ENCODE measurements at places on chromosomes 4 and X. TPM values are rescaled to one million over a fixed set of nuclear protein-coding genes. Genes with fewer than 3 reads are reported as not detected.
A peak's percentile ranks its signal among the peaks of the same experiment; 100 is the strongest.

CXCL10 gene
- total RNA-seq, result not detected

- no peak for DNase-seq
- H3K4me3 ChIP-seq, result no peak overlapping the region
- peaks cover 7% of the 10 kb centered on the region for H3K36me3 ChIP-seq
- no peaks in the 10 kb centered on the region for H3K4me1 ChIP-seq
- no peak overlapping the region for H3K27ac ChIP-seq
These were observed 50.4 kb downstream of the CCDC160 start for GRCh38 chrX:134287346-134287745.

GRCh38 chr4:186754976-186755375, 31.3 kb upstream of the FAT1 start:
- no peaks in the 10 kb centered on the region for H3K27me3 ChIP-seq
- no peak for DNase-seq
- H3K4me1 ChIP-seq, result peaks cover 5% of the 10 kb centered on the region
- no peak overlapping the region for H3K27ac ChIP-seq

- H3K4me3 ChIP-seq, result no peak overlapping the region
- H3K36me3 ChIP-seq, result no peaks in the 10 kb centered on the region
- no peak overlapping the region for H3K27ac ChIP-seq
- DNase-seq, result no peak
- H3K27me3 ChIP-seq, result no peaks in the 10 kb centered on the region
- peaks cover 23% of the 10 kb centered on the region for H3K4me1 ChIP-seq
These were observed 148.9 kb upstream of the CPEB2 start for GRCh38 chr4:14853176-14853943.

DNA sequence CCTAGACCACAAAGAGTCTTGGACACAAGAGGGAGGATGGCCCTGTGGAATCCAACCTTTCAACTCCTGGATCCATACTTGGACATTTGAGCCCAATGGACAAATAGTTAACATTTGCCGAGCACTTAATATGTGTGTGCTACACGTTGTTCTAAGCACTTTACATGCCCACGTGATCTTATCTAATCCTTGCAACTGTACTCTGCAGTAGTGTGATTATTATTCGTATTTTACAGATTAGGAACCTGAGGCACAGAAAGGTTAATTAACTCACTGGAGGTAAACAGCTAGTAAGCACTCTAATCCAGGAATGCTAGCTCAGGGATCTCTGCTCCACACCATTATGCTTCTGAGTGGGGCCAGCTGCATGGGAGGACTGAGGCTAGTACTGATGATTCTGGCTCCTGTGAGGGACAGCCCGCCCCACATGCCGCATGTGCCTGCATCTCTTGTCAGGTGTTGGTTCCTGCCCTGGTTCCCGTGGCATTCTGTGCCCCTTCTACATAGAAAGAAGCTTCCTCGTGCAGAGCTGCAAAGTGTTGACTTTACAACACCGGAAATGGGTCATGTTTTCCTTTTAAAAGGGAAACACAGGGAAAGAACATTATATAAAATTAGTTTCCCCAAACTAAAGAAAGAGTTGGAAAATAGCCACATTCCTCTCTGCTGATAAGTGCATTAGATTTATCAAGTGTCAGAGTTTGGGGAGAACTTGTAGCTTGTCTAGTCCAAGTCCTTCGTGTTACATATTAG, 34.8 kb downstream of the PLAC1 start:
- H3K27me3 ChIP-seq, result no peaks in the 10 kb centered on the region
- no peaks in the 10 kb centered on the region for H3K36me3 ChIP-seq
- H3K27ac ChIP-seq, result no peak overlapping the region
- H3K4me3 ChIP-seq, result no peak overlapping the region

GRCh38 chr4:39170301-39170700, 12.0 kb upstream of the WDR19 start:
- no peaks in the 10 kb centered on the region for H3K4me1 ChIP-seq
- peaks cover 6% of the 10 kb centered on the region for H3K27me3 ChIP-seq
- no peak overlapping the region for H3K27ac ChIP-seq
- no peak overlapping the region for H3K4me3 ChIP-seq

FAM184B gene
- total RNA-seq, result 0.16 TPM

- no peak overlapping the region for H3K27ac ChIP-seq
- H3K27me3 ChIP-seq, result no peaks in the 10 kb centered on the region
- H3K4me1 ChIP-seq, result no peaks in the 10 kb centered on the region
- H3K4me3 ChIP-seq, result no peak overlapping the region
- peak; percentile 5 for DNase-seq
- no peaks in the 10 kb centered on the region for H3K36me3 ChIP-seq
These were observed 54.1 kb downstream of the SRPX start for GRCh38 chrX:38166478-38167083.

GRCh38 chr4:162793004-162793403, 373.7 kb downstream of the NAF1 start:
- H3K4me3 ChIP-seq, result no peak overlapping the region
- no peaks in the 10 kb centered on the region for H3K4me1 ChIP-seq
- no peaks in the 10 kb centered on the region for H3K36me3 ChIP-seq
- H3K27ac ChIP-seq, result no peak overlapping the region
- no peak for DNase-seq
- no peaks in the 10 kb centered on the region for H3K27me3 ChIP-seq

DNA sequence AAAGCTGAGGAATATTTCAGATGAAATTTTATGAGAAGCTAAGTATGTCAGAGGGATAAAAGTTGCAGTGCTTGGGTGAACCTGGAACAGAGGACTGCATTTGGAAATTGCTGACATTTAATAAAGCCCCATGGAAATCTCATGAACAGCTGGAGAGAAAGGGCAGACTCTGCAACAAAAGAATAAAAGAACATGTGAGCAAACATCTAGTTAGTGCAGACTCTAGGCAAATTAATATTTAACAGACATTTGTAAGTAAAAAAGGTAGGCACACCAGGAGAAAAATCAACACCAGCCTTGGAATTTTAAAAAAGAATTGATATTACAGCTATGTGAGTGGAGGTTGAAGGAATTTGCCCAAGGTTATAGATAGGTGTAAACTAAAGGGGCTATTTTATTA, 114.6 kb upstream of the PUDP start:
- no peaks in the 10 kb centered on the region for H3K4me1 ChIP-seq
- no peak overlapping the region for H3K4me3 ChIP-seq
- no peak overlapping the region for H3K27ac ChIP-seq
- H3K27me3 ChIP-seq, result no peaks in the 10 kb centered on the region
- DNase-seq, result no peak
- H3K36me3 ChIP-seq, result peaks cover 24% of the 10 kb centered on the region

- peaks cover 3% of the 10 kb centered on the region for H3K36me3 ChIP-seq
- peak overlapping the region; percentile 56 for H3K4me3 ChIP-seq
- peaks cover 26% of the 10 kb centered on the region for H3K4me1 ChIP-seq
- peak; percentile 54 for DNase-seq
These were observed 11.6 kb downstream of the PDZD4 start for GRCh38 chrX:153818571-153819383.

TMEM185A gene
- total RNA-seq, result 28.5 TPM

GRCh38 chr4:174214101-174214878, 69.2 kb downstream of the FBXO8 start:
- H3K27me3 ChIP-seq, result peaks cover 99% of the 10 kb centered on the region
- H3K27ac ChIP-seq, result no peak overlapping the region
- no peak for DNase-seq

DNA sequence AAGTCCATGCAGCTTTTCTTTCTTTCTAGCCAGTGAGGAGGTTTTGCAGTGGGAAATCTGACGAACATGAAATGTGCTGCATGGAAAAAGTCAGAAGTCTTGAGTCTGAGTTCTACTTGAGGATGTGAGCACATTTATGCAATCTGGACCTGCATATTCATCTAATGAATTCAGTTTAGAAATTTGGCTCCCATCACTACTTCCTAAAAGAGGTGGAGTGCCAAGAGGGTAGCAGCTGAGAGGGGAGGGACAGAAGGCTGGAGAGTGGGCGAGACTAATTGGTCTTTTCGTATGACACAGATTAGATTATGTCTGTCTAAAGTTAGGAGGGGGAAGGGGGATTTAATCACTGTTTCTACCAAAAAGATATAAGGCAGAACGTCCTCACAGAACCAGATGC, 535.9 kb downstream of the IQCM start:
- no peaks in the 10 kb centered on the region for H3K36me3 ChIP-seq
- H3K4me1 ChIP-seq, result no peaks in the 10 kb centered on the region
- H3K4me3 ChIP-seq, result no peak overlapping the region
- no peak overlapping the region for H3K27ac ChIP-seq
- no peak for DNase-seq
- peaks cover 3% of the 10 kb centered on the region for H3K27me3 ChIP-seq

- no peak overlapping the region for H3K27ac ChIP-seq
- H3K4me3 ChIP-seq, result no peak overlapping the region
- DNase-seq, result no peak
- H3K27me3 ChIP-seq, result no peaks in the 10 kb centered on the region
These were observed 80.4 kb downstream of the CT47B1 start for GRCh38 chrX:120795301-120795700.

HSFX1 gene
- 1.4 TPM for total RNA-seq

PROM1 gene
- 60.8 TPM for total RNA-seq

TMEM192 gene
- total RNA-seq, result 14.3 TPM

FUNDC1 gene
- 18.3 TPM for total RNA-seq

GRCh38 chr4:4256799-4257198, 8.8 kb upstream of the TMEM128 start:
- no peak overlapping the region for H3K27ac ChIP-seq
- H3K27me3 ChIP-seq, result peaks cover 3% of the 10 kb centered on the region
- H3K4me3 ChIP-seq, result no peak overlapping the region
- H3K4me1 ChIP-seq, result peaks cover 24% of the 10 kb centered on the region

DNA sequence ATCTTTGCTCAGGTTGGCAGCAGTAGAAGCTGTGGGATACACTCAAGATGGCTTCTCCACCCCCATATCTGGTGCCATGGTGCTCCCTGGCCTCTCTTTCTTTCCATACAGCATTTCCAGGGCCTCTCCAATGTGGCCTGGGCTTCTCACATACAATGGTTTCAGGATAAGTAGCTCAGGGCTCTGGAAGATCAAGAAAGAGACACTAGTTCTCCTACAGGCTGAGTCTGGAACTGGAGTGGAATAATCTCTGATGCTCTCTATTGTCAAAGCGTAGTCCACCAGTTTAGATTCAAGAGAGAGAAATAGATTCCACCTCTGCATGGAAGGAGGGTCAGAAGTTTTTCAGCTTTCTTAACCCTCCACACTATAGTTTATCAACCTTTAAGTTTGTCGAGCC, 138.2 kb upstream of the AADAT start:
- no peaks in the 10 kb centered on the region for H3K36me3 ChIP-seq
- no peak overlapping the region for H3K4me3 ChIP-seq
- no peak for DNase-seq
- no peaks in the 10 kb centered on the region for H3K4me1 ChIP-seq
- no peak overlapping the region for H3K27ac ChIP-seq

RNF175 gene
- 25.7 TPM for total RNA-seq

DNA sequence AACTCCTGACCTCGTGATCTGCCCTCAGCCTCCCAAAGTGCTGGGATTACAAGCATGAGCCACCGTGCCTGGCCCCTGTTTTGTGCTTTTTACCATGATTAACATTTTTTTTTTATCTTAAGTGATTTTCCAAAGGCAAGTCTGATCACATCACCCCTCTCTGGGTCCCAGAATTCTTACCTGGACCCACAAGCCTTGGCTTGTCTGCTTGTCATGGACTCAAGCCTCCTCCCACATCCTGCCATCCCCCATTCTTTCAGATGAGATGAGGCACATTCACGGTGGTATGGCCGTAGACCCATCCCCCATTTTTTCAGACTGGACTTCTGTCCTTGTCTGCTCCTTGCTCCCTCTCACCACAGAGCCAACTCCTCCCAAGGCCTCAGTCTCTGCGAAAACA, 55.3 kb downstream of the APLN start:
- no peak for DNase-seq
- H3K27ac ChIP-seq, result peak overlapping the region; percentile 29
- no peaks in the 10 kb centered on the region for H3K36me3 ChIP-seq
- no peak overlapping the region for H3K4me3 ChIP-seq
- peaks cover 19% of the 10 kb centered on the region for H3K4me1 ChIP-seq

DNA sequence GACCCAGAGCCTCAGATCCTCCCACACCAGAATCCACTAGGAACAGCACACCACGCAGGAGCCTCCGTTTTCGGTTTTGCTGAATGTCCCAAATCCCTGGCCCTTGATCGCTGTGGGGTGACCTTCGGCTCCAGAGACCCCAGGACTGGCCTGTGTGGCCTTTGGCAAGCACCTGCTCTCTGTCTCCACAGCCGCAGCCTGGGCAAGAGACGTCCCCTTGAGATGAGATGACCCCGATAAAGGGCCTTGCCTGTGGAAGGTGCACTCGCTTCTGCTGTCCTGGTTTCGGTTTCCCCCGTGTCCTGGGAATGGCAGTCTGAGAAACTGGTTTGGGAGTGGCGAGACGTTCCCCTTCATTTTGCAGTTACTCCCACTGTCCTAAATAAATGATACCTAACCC, 9.6 kb downstream of the PSAPL1 start:
- H3K36me3 ChIP-seq, result no peaks in the 10 kb centered on the region
- no peak for DNase-seq

- H3K4me3 ChIP-seq, result peak overlapping the region; percentile 66
- peaks cover 21% of the 10 kb centered on the region for H3K4me1 ChIP-seq
- no peak for DNase-seq
These were observed 1.4 kb downstream of the INTU start for GRCh38 chr4:127634181-127634580.

GRCh38 chr4:106594291-106594952, 225.8 kb upstream of the GIMD1 start:
- H3K4me1 ChIP-seq, result no peaks in the 10 kb centered on the region
- H3K27ac ChIP-seq, result no peak overlapping the region
- H3K4me3 ChIP-seq, result no peak overlapping the region

STK32B gene
- total RNA-seq, result 3.4 TPM

SNX25 gene
- 9.7 TPM for total RNA-seq

CPLX1 gene
- 2.5 TPM for total RNA-seq

GRCh38 chr4:119480331-119480730, 148.3 kb downstream of the PDE5A start:
- no peaks in the 10 kb centered on the region for H3K4me1 ChIP-seq
- H3K36me3 ChIP-seq, result peaks cover 61% of the 10 kb centered on the region
- DNase-seq, result no peak
- no peak overlapping the region for H3K4me3 ChIP-seq

LDB2 gene
- total RNA-seq, result 9.6 TPM

SPIN3 gene
- total RNA-seq, result 18.1 TPM

PI4K2B gene
- total RNA-seq, result 10.7 TPM

DNA sequence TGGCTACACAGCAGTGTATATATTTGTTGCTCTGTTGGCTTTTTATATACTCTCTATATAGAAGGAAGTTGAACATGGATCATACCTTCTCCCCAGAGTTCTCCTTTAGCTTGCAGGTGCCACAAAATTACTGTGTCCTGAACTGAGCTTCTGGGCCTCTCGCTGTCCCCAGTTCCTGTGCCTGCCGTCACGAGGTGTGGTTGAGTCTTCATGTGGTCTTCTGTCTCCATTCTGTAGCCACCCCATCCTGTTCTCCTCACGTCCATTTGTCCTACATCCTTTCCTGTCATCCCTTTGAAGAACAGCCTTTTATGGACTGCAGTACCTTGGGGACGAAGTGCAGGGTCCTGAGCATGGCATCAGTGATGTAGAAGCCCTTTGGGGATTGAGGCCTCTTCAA, 14.5 kb downstream of the TMEM131L start:
- H3K4me3 ChIP-seq, result no peak overlapping the region
- DNase-seq, result no peak

DNA sequence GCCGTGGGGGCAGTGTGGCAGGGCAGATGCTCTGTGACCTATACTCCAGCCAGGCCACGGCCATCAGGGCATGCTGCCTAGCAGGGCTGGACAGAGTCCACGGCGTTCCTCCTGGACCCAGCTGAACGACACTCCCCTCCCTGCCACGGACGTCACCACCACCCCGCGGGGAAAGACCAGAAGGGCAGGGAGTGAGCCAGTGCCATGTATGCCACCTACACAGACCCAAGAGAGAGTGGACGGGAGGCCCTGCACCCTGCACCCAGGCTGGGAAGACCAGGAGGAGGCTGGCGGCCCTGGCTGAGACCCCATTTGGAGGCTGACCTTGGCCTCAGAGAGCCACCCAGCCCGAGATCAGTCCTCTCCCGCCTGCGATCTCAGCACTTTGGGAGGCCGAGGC, 101.9 kb downstream of the FAM53A start:
- peaks cover 26% of the 10 kb centered on the region for H3K27me3 ChIP-seq
- H3K27ac ChIP-seq, result no peak overlapping the region
- DNase-seq, result no peak
- H3K4me3 ChIP-seq, result no peak overlapping the region
